Fibroblast of upper back skin (primary cell): ENCODE measurements at places on chromosomes 5 and 9.
A peak's percentile ranks its signal among the peaks of the same experiment; 100 is the strongest.

- DNase-seq: no peak
Observed at GRCh38 chr5:150621301-150621700, 19.2 kb upstream of the SYNPO start.

DNA sequence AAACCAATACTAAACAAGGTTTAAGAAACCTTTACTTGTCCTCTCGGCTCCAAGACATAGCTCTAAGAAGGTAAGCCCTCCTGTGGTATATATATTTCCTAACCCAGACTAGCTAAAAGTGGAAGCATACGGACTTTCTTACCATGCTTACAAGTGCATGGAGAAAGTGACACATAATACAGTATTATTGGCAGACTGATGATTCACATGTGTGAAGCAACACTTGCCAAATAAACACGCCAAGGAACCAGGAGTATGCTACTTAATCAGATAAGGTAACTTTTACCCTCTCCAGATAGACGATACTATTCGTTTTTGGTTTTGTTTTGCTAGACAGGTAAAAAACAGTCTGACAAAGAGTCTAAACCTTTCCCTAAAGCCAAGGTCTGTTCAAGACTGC lies 264.1 kb downstream of the MLLT3 start:
- peak; percentile 45 for DNase-seq

DNA sequence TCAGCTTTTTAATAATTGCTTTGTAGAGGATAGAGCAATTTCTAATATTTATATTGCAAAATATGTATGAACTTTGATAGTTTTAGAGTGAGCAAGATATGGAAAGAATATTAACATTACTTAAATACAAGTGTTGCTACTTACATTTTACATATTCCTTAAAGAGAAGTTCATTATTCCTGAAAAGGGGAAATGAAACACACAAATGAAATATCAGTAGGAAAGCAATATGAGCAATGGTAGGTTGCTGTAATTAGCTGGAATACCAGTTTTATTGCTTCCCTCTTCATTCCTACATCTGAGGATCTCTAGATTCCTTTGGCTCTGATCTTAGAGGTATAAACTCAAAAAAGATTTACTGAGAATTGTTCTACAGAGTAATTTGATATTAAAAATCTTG lies 414.1 kb downstream of the FAM170A start:
- DNase-seq: no peak

DNA sequence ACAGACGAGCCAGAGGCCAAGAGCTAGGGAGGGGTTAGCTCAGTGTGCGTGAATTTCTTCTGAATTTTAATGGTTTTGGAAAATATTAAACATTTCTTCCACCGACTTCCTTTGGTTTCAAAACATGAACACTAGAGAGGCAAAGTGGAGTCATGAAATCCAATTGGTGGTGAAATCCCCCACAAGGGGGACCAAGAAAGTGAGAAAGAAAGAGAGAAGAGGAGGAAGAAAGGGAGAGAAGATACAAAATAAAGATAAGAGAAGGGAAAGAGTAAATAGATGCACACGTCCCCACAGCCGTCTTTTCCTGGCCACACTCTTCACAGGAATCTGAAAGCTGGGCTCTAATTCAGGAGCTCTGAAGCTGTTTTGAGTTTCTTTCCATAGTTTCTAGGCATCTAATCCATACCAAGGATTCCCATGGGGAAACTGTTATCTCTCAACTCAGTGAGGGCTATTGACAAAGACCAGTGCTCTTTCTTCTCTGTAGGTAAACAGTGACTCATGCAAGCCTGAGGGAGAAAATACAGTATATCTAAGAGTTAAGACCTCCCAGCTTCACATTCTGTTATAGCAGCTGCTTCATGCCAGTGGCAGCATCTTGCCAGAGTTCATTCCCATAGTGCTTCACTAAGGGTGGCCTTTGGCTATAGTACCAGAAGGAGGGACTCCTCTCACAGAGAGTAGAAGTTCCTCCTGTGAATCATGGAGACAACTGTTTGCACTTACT lies 115.8 kb upstream of the LIFR start:
- peak; percentile 82 for DNase-seq

GRCh38 chr9:123864251-123864650 lies 65.7 kb downstream of the DENND1A start:
- DNase-seq: no peak

DNA sequence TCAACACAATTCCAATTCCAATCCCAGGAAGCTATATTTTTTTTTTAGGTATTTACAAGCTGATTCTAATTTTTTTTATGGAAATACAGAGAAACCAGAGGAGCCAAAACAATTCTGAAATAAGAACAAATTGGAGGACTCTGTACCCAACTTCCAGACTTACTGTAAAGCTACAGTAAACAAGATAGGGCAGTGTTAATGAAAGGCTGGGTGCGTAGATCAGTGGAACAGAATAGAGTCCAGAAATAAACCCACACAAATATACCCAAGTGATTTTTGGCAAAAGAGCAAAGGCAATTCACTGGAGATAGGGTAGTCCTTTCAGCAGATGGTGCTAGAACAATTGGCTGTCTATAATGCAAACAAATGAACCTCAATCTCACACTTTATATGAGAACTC lies 50.6 kb downstream of the WHRN start:
- no peak for DNase-seq
